ENCODE measurements at places on chromosomes 16 and 17.

DNA sequence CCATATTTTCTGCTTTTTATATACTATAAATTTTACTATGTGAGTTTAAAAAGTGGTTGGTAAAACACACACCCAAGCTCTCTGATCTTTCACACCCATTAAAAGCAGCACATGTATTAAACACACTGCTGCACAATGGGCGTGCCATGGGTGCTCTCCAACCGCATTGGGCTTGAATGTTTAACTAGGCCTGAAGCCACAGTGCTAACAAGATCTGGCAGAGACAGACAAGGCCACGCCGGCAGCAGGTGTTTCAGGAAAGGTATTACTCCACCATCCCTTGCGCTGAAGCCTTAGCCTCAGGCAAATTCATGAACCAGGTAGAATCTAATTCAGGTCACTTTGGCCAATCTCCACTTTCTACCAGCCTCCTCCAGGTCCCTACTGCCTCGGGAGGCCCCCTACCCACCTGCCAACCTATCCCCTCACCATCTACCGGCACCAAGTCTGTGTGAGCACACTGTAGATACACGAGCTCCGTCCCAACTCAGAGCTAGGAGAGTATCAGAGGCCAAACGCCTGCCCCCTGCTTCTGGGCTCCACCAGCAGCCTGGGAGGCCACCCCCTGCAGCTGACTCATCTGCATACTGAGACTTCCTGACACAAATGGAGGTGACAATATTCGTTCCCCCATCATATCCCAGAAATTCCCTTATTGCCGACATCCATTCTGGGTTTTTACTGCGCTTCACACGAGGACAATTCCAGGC lies 95.0 kb downstream of the ADCY9 start:
- no peak for DNase-seq

GRCh38 chr17:42586514-42587230 lies 9.1 kb upstream of the PSMC3IP start:
- DNase-seq = no peak

DNA sequence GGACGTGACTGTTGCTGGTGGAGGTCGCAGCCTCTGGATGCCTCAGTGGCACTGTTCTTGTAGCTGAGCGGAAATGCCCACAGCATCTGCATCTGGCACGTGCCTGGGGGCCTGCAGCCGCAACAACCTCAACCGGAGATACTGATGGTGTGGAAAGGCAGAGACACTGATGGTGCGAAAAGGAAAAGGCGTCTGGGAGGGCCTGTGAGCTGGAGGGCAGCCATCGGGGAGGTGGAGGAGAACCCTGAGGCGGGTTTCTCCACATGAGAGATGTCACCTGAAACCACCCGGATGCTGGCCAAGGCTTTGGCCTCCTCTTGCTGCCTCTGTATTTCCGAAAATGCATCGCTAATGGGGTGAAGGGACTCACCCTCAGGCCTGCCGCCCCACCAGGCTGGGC lies 284.8 kb upstream of the WSB1 start:
- DNase-seq = no peak

DNA sequence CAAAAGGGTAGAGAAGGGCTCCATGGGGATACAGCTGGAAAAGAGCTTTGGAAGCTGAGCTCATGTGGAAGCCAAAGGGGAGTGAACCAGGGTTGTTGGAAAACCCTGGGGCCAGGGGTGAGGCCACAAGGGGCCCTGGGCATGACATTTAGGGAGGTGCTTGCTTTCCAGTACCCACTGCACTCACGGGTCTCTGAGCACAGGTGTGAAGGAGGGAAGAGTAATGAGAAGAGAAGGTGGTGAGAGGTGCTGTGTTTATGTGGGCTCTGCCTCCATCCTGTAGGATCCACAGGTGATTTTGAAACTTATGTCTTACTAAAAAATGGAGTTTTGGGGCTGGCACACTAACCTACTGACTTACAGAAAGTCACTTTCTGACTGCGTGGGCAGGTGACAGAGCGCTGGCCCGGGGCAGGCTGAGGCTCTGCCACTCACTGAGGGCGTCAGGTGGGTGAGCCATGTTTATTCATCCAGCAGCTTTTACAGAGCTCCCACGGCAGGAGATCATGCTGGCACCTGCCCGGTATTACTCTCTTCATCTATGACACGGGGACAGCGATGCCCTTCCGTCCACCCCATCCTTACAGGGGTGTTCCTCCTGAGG lies 18.9 kb downstream of the KSR1 start:
- no peak for DNase-seq

DNA sequence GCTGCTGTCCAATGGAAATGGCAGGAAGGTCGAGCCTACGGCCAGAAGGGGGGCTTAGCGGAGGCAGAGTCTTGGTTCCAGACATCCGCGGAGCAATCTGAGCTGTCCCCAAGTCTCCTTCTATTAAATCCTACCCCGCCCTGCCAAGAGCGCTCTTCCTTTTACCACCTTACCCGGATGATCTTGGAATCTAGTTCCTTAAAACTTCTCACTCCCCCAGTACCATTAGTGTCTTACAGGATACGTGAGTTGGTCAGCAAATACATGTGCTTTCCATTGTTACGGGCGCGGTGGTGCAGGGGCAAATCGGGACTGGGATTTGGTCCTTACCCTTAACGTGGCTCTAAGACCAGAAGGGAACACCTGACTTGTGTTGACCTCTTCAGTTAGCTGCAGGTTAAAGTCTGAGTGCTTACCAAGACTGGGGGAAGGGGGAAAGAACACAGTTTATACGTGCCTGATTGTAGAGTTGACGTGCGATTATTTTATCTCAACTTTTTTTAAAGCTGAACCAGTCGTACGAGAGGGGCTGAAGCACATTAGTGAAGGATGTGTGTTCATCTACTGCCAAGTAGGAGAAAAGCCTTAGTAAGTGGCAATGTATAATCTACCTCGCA lies 495 bp downstream of the TXNDC17 start:
- DNase-seq = peak; percentile 51

DNA sequence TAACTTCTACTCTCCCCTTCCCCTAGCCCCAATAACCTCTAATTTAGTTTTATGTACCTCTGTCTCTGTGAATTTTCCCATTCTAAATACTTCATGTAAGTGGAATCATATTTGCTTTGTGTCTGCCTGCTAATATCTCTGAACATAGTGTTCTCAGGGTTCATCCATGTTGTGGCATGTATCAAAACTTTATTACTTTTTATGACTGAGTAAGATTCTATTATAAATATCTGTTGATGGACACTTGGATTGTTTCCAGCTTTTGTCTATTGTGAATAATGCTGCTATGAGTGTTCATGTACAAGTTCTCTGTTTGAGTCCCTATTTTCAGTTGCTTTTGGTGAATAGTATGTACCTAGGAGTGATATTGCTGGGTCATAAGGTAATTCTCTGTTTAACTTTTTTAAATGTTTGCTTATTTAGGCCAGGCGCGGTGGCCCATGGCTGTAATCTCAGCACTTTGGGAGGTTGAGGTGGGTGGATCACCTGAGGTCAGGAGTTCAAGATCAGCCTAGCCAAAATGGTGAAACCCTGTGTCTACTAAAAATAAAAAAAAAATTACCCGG lies 92.8 kb downstream of the CHD9 start:
- DNase-seq = no peak

DNA sequence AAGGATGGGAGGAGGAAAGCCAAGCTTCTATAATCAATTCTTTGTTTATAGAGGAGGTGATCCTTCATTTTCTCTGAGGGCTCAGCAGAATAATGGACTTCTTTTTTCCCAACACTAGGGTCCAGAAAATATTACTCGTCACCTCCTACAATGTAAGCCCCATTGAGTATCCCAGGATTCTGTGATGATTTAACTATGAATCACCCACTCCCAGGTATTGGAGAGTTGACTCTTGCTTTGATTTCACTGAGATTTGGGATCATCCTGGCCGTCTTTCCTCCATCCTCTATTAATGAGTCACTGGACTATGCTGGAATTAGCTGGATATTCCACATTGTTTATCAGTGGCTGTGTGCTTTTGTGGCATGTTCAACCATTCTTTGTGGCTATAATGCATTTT lies 452.0 kb downstream of the NPIPA7 start:
- no peak for DNase-seq

- no peak for DNase-seq
Observed at GRCh38 chr16:5512014-5512413, 414.4 kb upstream of the EEF2KMT start.

- no peak for DNase-seq
Observed at GRCh38 chr16:4060009-4060408, 56.2 kb downstream of the ADCY9 start.

DNA sequence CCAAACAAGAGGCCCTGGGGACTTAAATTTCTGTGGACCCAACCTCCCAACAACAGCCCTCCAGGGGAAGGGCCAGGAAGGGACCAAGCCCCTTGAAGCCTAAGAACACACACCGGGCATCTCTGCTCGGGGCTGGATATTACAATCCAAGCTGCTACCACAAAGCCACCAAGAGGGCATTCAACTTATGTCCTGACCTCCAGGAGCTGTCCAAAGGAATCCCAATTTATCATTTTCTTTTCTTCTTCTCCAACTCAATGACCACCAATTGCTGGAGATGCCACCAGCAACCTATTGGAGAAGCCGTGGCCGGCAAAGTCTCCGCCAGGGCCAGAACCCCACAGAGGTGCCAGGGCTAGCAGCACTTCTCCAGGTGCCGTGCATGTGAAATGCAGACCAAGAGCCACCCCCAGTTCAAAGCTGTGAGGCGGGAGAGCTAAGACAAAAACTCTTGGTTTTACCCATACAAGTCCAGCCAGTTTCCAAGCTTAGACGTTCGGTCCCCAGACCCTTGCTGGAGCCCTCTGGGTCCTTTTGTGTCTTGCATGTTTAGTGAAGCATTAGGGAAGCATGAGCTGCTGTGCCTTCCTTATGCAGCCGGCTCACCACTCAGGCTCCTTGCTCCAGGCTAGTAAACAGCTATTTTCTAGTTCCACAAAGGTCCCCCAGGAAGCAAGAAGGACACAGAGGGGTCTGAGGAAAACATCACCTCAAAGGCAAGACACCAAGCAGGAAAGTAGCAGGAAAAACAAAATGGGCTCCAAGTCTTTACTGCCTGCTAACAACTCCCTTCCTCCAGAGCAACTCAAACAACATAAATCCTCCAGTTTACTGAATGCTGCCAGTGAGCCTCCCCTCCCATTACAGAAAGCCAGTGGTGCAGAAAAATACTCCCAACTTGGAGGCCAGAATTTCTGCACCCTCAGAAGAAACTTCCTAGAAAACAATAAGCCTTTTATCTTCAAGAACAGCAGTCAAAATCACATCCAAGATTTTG lies 3.2 kb downstream of the PITPNA start:
- no peak for DNase-seq

DNA sequence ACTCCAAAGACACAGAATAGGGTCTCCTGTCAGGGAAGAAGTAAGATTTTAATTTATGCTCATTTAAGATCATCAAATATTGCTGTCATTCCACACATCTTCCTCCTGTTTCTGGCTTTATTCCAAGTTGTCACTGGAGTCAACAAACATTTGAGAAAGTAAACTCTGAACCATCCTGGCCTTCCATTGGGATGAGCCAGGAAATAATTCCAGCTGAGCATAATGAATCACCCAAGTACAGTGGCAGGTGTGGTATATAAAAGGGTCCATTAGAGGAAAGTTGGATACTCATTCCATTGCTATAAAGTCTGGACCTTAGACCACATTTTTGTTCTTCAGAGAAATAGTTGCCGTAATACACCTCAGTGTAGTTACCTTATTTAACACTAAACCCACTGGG lies 246.1 kb downstream of the SLC39A11 start:
- no peak for DNase-seq

DNA sequence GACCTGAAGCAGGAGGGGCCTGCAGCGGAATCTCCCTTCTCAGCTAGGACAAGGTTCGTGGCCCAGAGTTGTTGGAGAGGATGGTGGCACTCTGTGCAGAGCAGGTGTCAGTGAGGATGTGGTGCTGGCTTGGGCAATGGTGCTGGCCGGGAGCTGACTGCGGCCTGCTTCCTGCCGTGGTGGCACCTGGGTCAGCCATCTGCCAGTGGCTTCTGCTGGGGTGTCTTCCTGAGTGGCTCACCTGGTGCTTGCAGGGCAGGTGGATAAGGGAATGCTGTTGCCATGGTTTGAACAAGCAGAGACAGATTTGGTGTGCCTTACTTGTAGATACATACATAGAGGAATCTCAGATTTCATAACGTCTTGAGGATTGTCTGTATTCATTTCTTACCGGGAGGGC lies 69.6 kb downstream of the SEC14L1 start:
- DNase-seq = no peak

DNA sequence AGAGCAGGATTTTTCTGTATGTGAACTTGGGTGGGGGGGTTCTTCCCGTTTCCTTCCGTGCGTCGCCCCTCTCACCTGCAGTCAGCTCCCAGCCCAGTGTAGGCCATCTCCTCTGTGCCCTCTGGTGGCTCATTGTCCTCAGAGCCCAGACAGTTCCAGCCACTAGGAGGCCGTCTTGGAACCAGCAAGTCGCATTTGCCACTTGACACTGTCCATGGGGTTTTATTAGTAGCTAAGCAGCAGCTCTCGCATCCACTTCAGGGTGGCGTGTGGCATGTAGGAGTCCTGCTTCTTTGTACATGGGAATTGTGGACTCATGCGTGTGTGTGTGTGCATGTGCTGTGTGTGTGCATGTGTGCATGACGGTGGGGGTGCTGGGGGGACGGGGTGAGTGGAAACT lies 74.0 kb downstream of the SEC14L1 start:
- DNase-seq = peak; percentile 70

DNA sequence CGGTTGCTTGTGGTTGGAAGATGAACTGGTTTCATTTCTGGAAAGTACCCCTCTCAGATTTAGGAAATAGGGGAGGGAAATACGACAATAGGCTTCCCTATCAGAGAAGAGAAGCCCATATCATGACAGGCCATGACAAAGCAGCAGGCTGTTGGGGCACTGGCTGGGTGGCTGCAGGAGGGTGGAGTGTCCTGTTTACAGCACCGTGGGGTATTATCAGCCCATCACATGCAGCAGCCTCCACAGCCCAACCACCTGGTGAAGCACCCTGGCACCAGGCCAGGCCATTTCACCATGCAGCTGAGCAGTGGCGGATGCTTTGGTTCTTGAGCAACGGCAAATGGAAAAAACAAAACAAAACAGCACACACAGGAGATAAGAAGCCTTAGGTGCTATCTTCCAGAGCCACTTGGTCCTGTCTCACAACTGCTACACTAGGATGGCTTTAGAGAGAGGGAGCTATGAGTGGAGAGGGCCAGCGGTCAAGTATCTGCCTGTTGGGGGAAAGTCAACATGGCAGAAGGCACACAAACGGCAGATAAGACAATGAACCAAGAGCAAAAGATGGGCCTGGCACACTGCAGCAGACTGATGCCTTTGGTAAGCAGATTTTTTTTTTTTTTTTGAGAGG lies 24.2 kb downstream of the FAM117A start:
- no peak for DNase-seq

- DNase-seq = no peak
Observed at GRCh38 chr16:66701026-66701425, 4.5 kb upstream of the CMTM4 start.
